ENCODE measurements at places on chromosomes 7 and 10.

DNA sequence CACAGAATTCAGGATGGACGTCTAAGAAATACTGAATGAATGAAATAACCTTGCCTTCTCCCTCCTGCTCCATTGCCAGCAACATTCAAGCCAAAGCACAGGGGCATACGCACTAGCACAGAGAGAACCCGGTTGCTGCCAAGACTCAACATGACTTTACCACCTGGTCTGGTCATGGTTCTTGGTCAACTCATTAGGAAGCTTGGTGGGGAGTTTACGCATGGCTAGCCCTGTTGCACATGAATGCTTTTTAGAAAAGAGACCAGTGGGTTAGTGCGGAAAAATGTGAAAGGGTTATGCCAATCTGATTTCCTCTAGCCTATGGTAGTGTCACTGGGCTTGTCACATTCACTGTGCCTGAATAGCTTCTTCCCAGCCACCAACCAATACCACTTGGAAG, 187.6 kb upstream of the NEBL start:
- DNase-seq = no peak

- no peak for DNase-seq
These were observed 131.1 kb downstream of the WDR37 start for GRCh38 chr10:1187151-1187854.

GRCh38 chr10:61830846-61831273, 70.6 kb upstream of the ARID5B start:
- no peak for DNase-seq

GRCh38 chr10:90204956-90205314, 503.5 kb downstream of the KIF20B start:
- no peak for DNase-seq

- DNase-seq = no peak
These were observed 194.4 kb downstream of the NSUN6 start for GRCh38 chr10:18456984-18457383.

DNA sequence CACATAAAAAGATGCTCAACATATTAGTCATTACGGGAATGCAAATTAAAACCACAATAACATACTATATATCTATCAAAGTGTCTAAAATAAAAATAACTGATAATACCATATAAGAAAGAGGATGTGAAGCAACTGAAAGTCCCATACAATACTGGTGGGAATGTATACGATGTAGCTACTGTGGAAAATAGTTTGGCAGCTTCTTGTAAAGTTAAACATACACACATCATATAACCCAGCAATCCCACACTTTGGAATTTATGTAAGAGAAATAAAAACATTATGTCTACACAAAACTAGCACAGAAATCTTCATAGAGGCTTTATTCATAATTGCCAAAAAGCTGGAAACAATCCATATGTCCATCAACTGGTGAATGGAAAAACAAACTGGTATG, 10.5 kb upstream of the COMMD3 start:
- no peak for DNase-seq

DNA sequence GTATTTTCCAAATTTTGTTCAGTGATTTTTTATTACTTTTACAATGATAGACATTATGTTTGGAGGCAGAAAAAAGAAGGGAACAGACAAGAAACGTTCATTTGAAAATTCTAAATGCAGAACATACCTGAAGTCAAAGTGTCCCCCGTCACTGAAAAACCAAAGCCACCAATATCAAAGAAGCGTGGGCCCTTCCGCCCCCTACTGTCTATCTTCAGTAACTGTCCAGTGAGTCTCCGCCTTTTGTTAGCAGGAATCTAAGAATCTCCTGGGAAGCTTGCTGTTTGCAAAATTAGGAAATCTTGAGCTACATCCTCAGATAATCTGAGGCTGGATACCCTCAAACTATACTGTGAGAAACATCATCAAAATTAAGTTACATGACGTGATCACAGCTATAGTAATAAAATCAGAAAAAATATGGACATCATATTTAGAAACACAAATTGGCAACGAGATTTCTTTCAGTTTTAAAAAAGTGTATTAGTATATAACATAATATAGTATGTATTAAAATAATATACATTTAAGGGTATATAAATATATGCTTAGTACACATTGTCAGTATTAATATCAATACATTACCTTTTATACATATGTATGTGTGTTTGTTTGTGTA, 169.3 kb upstream of the AKR1E2 start:
- DNase-seq = no peak

- no peak for DNase-seq
These were observed 59.2 kb downstream of the EZH2 start for GRCh38 chr7:148824864-148825263.

GRCh38 chr7:127571741-127572505, 13.5 kb downstream of the GCC1 start:
- no peak for DNase-seq

DNA sequence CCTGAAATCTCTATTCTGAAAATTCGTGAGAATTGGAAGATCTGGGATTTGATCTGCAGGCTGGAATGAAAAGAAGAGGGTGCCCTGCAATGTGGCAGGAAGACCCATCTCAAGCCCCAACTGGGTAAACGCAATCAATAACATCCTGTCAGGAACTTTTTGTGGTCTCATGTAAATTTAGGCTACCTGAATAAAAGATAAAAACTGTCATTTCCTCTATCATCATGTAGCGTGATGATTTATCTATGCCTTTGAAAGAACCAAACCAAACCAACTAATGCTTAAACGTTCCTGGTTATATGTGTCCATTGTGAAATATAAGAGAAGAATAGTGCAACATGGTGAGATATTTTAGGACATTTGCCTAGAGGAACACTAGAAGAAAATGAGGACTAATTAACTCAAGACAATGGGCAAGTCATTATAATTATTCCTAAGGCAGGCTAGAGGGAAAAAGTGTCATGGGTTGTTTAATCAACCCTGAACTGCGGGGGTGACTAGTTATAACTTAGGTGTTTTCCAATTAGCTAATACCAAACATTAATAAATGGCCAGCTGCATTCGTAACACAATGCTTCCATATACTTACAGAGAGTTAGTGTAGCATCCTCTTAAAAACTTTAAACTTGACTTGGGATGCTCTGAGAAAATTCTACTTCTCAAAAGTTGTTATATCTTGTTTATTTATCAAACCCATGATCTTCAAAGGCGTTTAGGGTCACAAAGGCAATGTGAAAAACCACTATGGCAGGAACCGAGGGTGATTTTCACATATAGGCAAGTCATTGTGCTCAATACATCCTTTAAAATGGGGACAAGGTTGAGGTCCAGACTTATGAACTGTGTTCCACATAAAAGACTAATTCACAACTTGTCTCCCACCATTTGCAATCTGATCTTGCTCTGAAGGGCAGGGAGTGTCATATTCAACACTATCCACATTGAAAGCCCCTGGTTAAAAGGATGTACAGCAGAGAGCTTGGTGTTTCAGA, 48.6 kb upstream of the ADO start:
- DNase-seq = no peak

GRCh38 chr7:130481898-130482297, 10.0 kb upstream of the MEST start:
- DNase-seq = no peak

- DNase-seq = no peak
These were observed 118.2 kb downstream of the JAZF1 start for GRCh38 chr7:28062197-28062991.

DNA sequence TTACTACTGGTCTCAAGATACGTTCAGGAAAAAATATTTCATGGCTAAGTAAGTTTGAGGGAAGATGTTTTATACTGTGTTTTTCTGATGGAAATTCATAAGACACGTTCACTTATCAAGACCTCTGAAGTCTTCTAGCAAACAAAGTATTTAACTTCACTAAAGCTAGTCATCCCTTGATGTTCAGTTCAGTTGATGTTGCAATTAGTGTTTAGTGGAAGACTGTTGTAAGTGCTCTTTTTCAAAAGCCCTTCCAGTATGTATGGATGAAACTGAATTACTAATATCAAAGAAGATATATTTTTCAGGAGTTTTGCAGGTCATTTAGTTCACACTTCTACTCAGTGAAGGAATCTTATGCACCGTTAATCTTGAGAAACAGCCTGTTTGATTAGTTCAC, 25.1 kb downstream of the CUL1 start:
- no peak for DNase-seq
